ENCODE measurements at places on chromosomes 3 and 15. TPM values are rescaled to one million over a fixed set of nuclear protein-coding genes. Genes with fewer than 3 reads are reported as not detected.

Gene TLR9
- polyA plus RNA-seq, result 0.05 TPM

Gene HHLA2
- polyA plus RNA-seq, result not detected

Gene RARRES1
- 39.0 TPM for polyA plus RNA-seq

Gene CNTN3
- 4.4 TPM for polyA plus RNA-seq

Gene REC114
- not detected for polyA plus RNA-seq

Gene GRK7
- not detected for polyA plus RNA-seq

Gene FBXL22
- polyA plus RNA-seq, result 1.3 TPM

Gene RASL12
- polyA plus RNA-seq, result 11.4 TPM

Gene CIDEC
- polyA plus RNA-seq, result not detected

Gene CYP1A1
- 0.04 TPM for polyA plus RNA-seq

Gene SEMA6D
- 7.9 TPM for polyA plus RNA-seq

Gene ROPN1
- 0.29 TPM for polyA plus RNA-seq

Gene IGF2BP2
- 25.2 TPM for polyA plus RNA-seq

Gene GOLGA8Q
- 0.74 TPM for polyA plus RNA-seq

Gene TGM5
- polyA plus RNA-seq, result not detected

DNA sequence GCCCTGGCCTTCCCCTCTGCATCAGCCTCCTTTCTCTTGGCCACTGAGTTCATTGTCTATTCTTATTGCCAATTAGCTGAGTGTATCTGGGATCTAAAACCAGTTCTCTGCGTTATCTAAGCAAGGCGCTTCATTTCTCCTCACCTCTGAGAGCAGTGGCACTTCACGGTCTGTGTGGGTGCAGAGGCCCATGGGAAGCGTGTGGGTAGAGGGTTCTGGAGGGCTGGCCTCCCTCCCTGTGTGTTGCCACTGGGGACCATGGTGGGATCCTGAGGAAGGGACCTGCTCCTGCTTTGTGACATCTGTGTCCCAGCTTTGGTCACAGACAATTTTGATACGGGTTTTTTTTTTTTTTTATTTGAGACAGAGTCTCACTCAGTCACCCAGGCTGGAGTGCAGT is 32.7 kb downstream of the EDEM1 start:
- no peak for DNase-seq

GRCh38 chr3:40800343-40800742 is 275.6 kb downstream of the ZNF621 start:
- peak; percentile 3 for DNase-seq

GRCh38 chr3:4565809-4566501 is 72.8 kb downstream of the ITPR1 start:
- no peak for DNase-seq

- no peak for DNase-seq
Observed at GRCh38 chr3:29453284-29454001, 172.6 kb downstream of the RBMS3 start.

GRCh38 chr3:151439652-151440125 is 21.2 kb downstream of the IGSF10 start:
- DNase-seq, result peak; percentile 48

GRCh38 chr3:33993631-33994030 is 195.2 kb downstream of the PDCD6IP start:
- DNase-seq, result no peak

DNA sequence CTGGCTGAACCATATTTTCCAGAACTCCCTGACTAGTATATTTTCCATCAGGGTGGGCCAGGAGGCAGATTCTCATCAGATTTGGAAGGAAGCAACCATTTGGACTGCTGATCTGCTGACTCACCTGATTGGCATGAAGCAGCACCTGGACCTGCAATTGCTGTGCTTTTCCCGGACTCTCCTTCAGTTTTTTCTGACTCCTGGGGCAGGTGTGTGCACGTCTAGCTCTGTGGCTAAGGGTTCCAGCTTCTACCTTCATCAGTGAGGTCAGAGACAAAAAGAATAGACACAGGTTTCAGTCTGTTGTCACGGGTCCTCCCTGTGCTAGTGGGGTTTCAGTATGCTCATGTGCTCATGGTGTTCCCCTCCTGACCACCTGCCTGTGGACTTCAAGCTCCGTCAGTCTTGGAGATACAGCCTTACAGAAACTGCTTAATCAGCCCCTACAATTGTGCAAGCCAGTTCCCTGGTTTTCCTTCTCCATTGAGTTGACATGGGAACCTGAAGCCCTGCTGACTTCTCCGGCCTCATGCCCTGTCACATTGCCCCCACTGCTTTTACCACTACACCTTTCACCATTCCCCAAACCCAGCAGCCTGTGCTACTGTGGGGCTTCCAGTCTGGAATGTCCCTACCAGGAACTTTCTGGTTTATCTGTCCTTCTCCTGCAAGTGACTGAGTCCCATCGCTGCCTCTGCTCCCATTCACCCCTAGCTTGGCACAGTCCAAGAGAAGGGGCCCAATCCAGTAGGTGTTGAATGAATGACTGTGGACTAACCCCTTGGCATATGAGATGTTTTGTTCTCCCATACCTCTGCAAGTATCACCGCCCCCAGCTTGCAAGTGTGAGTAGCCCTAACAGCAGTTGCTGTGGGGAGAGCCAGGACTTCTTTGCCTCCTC is 31.7 kb downstream of the HMCES start:
- no peak for DNase-seq

DNA sequence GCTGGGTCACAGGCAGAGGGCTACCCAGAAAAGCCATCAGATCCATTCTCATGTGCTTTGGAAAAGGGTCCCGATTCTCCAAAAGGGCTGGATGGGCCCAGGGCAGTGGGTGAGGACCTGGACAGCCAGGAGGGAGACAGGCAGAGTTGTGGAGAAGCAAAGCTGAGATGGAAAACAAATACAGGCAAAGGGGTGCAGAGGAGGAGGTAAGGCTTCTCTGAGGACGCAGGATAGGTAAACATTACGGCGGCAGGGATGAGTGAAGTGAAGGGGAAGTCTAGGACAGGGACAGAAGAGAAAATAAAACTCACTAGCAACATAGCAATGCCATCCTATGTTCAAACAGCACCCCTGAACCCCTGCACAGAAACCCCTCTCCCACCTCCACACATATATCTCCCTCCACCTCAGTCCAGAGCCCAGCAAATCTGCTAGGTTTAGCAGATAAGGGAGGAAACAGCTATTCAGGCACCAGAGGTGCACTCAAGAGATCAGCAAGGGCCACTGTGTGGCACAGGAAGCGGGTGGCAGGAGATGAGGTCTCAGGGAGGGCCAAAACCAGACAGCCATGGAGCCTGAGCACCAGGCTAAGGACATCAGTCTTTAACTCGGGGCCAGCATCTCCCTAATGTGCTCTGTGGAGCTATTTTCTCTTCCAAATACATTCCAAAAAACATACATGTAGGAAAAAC is 51.3 kb downstream of the HOMER2 start:
- DNase-seq, result no peak

- no peak for DNase-seq
Observed at GRCh38 chr3:45990181-45990580, 5.4 kb downstream of the FYCO1 start.

DNA sequence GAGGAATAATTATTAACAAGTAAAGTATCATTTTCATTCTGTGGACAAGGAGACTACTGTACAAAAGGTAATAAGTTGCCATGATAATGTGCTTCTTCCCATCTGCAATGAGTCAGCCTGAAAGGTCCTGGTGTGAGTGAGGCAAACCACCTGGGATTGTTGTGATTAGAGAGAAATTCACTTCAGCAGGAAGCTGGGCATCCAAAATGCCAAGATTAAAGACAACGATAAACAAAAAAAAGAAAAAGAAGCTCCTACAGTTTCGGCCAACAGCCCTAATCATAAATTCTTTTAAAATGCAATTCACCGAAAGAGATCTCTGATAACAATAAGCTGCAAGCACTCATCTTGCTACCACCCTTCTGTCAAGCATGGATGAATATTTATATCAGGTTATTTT is 507.8 kb downstream of the TUSC7 start:
- peak; percentile 51 for DNase-seq

GRCh38 chr15:72995849-72996248 is 56.4 kb upstream of the NEO1 start:
- no peak for DNase-seq

- no peak for DNase-seq
Observed at GRCh38 chr3:192494174-192494573, 233.2 kb downstream of the FGF12 start.

DNA sequence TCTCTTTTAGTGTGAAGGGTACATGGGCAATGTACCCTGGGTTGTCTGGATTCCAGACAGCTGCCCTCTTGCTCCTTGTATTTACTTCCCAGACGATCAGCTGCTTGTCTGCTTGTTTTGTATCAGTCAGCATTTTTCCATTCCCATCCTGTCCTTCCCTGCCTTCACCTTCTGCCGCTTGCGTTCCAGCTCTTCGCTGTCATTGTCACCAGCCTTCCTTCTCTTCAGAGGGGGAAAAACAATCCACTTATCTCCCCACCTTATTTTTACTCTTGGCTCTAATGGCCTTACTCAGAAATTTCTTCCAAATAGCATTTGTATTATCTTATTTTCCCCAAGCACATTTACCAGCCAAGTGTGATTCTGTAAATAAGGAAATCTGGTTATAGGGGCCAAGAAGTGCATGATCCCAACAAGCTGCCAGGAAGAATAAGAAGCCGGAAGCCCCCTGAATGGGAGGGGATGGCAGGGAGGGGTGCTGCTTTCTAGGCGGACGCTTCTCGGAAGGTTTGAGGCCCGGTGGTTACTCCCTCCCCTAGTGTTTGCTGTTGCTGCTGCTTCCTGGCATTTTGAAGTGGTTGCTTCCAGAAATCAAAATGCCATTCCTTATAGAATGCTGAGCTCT is 497.6 kb downstream of the NTRK3 start:
- DNase-seq, result no peak

- peak; percentile 90 for DNase-seq
Observed at GRCh38 chr15:43913026-43913780, 86.4 kb downstream of the WDR76 start.

- no peak for DNase-seq
Observed at GRCh38 chr3:35635926-35636683, 3.2 kb upstream of the ARPP21 start.

DNA sequence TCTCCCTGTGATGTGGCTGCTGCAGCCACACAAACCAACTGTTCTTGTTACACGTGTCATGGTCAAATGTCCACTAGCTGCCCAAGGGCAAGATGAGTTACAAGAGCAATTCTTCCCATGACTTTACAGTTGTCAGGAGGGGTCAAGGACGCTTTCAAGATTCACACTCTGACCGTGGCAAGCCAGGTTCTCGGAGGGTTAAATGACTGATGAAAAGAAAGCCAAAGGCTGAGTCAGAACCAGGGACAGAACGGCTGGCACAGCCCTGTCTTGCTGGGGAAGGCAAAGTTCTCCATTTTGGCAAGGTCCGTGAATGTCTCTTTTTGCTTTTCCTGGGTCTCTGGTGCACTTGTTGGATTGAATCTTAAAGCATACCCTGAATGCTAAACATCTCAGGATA is 364.5 kb upstream of the ICE2 start:
- no peak for DNase-seq

GRCh38 chr3:54169524-54169923 is 47.2 kb downstream of the CACNA2D3 start:
- DNase-seq, result no peak

GRCh38 chr15:74631935-74632560 is 16.4 kb downstream of the CLK3 start:
- DNase-seq, result no peak

GRCh38 chr15:40379853-40380252 is 2.7 kb upstream of the KNSTRN start:
- DNase-seq, result peak; percentile 97

DNA sequence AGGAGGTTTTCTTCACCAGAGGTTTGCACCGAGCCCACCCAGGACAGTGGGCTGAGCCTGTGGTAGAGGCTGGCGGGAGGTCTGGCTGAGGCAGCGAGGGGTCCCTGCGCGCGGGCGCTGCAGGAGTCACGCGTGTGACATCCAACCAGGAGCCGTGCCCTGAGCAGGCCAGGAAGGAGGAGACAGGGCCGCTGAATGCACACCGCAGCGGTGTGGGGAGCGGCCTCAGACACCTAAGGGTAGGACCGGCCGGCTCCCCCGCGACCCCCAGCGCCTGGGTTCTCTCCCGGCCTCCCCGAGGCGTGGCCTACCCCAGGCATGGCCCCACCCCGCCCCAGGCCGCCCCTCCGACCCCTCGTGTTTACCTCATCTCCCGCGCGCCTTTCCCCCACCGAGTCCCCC is 412 bp downstream of the SLC41A3 start:
- no peak for DNase-seq

DNA sequence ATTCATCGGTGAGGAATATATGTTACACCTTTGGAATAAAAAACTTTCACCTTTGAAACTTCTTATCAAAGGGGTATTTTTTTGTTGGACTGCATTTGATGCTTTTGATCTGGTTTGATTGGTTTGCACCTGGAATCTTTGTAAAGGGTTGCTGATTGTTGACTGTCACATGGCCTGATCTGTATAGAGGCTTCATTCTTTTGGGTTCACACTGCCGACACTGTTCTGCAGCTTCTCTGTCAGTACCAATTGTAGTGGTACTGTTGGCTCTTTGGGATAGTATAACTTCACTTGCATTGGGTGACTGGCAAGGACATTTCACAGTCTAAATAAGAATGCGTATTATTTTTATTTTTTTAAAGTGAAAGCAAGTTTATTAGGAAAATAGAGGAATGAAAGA is 155.7 kb downstream of the DOCK3 start:
- no peak for DNase-seq

DNA sequence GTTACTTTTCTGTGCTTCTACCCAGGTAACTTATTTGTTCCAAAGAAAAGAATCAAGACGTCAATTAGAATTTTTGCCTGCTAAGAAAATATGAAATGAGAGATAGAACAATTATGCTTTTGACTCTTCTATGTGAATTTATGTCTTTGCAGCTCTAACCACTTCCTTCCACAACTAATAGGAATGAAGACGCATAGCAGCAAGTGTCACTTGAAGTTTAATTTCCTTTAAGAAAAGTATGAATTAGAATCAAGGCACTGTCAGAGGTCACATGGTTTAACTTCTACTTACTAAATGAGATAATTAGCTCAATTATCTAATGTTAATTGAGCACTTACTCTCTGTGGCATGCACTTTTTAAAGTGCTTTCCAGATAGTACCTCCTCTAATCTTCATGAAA is 3.3 kb downstream of the WDR49 start:
- no peak for DNase-seq

DNA sequence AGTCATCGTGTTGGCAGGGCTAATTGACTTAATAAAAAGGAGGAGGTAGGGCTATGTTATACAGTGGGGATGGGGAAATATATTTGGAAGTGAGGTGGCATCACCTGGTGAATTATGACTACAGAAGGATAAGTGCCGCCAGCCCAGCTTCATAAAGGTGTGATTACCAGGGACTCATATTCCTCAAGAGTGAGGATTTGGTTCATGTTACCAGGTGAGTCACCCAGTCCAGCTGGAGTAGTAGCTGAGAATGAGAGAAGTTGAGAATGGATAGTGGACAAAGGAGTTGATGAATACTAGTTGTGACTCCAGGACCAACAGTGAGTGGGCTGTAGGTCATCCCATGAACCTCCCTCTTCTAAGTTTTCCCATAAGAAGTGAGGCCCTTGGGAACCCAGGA is 143.0 kb upstream of the GALNT15 start:
- DNase-seq, result no peak

Data from AG04450 (cell line).